ENCODE measurements at places on chromosomes 7 and 10.

DNA sequence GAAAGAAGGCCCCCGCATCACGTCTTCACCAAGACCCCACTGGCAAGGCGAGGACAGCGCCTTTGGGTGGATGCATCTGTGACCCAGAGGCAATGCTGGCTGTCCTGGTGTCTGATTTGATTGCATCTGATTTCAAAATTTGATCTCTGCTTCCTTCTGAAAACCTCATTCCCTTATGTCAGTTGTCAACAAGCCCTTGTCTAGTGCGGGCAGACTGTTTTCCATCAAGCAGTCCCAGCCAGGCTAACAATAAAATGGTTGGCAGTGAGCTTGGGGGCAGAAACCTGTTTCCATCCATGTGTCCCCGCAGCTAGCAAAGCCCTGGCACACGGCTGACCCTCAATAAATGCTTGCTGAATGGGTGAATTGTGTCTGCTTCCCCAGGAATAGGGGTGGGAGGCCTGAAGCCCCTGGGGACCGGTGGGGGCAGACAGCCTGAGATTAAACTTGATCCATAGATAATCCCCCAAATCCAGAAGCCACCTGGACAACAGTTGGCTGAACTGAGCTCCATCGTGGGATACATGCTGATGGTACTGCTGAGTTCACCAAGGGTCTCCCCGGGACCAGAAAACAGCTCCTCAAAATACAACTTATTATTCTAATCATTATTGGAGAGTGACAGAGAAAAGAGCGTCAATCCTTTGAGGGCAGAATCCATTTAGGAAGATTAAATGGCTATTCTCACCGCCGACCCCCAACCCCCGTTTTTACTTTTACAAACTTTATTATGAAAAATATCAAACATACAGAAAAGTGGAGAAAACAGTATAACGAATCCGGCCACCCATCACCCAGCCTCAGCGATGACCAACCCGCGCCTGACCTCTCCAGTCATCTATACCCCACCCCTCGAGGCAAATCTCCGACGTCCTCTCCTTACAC is 912 bp upstream of the DUSP5 start:
- DNase-seq: no peak

GRCh38 chr7:117982071-117983055 is 109.1 kb upstream of the CTTNBP2 start:
- no peak for DNase-seq

DNA sequence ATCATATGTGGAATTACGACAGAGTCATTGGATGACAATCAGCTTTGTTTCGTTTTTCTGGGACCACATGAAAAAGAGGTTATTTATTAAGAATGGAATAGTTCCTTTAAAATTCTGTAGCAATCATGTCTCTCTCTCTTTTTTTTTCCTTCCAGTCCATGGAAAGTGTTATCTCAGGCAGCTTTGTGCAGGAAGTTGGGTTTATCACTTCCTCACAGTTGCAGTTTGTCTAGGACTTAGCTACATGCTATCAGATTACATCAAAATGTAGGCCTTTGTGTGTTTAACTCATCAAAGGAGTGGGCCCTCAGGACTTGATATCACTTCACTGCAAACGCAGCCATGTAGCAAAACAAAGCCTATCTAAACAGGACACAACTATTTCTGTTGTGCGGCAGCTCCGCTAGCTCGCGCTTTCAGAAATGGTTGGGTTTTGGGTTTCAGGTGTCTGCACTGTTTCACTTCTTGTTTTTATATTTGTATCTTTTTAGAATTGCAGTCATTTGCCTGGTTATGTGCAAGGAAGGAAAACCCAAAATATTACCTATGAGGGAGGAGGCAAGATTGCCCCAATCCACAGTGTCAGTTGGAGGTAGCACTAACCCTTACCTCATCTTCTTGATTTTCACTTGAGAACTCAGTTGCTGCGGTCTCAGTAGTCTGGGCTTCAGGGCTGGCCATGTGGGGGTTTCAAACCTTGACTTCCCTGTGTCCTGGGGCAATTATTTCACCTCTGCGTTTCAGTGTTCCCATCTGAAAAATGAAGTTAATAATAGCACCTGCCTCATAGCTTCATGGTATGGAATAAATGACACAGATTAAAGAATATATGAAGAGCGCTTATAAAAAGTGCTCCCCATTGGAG is 66.7 kb downstream of the HHEX start:
- DNase-seq: no peak

GRCh38 chr10:117782276-117782675 is 239.7 kb downstream of the EMX2 start:
- no peak for DNase-seq

GRCh38 chr7:37352974-37353948 is 95.4 kb downstream of the ELMO1 start:
- DNase-seq: peak; percentile 68

DNA sequence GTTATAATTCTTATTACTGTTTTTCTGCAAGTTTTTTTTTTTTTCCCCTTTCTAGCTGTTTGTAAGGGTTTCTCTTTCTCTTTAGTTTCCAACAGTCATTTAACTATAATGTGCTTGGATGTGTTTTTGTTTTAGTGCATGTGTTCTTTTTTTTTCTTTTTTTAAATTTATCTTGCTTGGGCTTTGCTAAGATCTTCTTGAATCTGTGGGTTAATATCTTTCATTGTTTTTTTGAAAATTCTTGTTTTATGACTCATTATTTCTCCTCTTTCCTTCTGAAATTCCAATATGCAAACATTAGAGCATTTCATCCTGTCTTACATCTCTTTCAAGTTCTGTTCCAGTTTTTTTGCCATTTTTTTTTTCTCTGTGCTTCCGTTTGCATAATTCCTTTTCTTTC is 5.7 kb upstream of the HK1 start:
- DNase-seq: no peak

All from activated naive CD8-positive, alpha-beta T cell treated with anti-CD3 and anti-CD28 coated beads, Interleukin-2, amount 10 ng/mL, durations not matched to agents 7 days and 5 days (primary cell).